ENCODE measurements at places on chromosomes 7 and 10.

DNA sequence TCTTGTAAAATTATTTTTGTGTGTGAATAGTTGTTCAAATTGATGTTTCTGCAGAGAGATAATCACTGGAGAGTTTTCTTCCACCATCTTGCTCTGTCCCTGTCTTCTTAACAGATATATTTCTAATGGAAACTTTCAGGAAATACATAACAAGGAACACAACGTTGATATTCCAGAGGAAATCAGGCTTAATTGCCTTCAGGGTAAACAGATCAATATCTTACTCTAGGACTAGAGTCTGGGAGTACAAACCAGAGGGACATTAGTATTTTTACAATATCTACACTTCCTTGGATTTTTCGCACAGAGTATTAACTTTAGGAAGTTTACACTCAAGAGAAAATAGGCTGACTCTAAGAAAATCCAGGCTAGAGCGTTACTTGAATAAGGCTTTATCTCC is 159.1 kb downstream of the PFKFB3 start:
- DNase-seq = no peak

GRCh38 chr10:58625070-58625469 is 112.4 kb downstream of the BICC1 start:
- peak; percentile 90 for DNase-seq

- no peak for DNase-seq
These were observed 33.8 kb upstream of the SFMBT2 start for GRCh38 chr10:7444551-7445121.

DNA sequence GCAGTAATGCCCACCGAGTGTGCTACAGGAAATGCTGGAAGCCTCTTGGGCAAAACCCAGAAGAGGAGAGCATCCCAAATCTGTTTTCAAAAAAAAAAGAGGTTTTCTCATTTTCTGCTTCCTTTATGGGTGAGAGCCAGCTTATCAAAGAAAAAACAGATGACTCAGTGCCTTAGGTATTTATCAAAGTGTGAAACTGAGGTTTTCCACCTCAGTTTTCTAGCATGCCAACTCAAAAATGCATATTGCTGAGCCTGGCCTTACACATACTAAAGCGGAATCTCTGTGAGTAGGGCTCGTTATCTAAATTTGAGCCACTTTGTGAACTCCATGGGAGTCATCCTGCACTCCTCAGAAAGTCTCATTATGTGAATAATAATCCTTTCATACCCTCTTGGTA is 705.1 kb downstream of the SUGCT start:
- DNase-seq = no peak

- no peak for DNase-seq
These were observed 102.1 kb upstream of the ANLN start for GRCh38 chr7:36287371-36288241.

DNA sequence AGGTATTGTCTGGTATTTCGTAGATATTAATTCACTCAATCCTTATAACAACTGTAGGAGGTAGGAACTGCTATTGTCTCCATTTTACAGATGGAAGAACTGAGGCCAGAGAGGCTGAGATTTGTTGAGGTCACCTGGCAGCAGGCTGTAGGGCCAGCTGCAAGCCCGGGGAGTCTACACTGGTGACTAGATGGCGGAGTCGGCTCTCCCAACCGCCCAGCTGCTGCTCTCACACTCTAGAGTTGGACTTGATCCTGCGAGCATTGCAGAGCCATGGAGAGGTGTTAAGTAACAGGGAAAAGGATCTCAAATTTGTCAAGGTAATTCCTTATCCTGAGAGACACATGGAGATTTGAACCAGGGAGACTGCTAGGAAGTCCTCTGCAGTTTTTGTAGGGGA is 124.1 kb downstream of the CAMK1D start:
- DNase-seq = no peak

DNA sequence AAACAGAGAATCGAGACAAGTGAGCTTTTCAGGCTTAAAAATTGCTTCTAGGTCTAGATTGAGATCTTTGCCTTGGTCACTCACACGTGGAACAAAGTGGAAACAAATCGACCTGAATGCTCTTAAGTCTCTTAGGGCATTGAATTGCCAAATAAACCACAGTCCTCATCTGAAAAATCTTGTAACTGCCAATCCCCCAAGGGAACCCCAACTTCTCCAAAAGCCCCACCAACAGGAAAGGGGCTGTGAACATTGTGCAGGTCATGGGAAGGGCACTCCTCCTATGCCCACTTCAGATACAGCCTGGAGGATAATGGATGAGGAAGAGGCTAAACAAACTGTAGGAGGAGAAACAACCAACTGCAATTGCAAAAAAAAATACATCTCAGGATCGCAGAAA is 91.3 kb downstream of the DGKI start:
- no peak for DNase-seq

DNA sequence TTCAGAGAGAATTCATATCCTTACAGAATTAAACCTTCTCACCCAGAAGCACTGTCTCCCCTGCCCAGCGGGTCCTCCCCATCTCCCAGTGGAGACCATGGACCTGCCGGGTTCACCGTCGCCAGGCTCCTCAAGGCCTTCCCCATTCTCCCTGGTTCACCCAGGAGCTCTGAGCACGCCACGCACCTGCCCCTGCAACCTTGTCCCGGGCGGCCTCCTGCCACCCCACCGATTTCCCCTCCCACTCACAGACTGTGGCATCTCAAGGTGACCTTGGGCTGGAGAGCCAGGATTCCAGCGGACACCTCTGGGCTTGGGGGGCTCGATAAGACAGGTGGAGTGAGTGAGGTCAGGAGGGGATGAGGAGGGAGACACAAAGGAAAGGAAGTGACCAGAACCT is 135.3 kb downstream of the PTPRN2 start:
- DNase-seq = no peak

DNA sequence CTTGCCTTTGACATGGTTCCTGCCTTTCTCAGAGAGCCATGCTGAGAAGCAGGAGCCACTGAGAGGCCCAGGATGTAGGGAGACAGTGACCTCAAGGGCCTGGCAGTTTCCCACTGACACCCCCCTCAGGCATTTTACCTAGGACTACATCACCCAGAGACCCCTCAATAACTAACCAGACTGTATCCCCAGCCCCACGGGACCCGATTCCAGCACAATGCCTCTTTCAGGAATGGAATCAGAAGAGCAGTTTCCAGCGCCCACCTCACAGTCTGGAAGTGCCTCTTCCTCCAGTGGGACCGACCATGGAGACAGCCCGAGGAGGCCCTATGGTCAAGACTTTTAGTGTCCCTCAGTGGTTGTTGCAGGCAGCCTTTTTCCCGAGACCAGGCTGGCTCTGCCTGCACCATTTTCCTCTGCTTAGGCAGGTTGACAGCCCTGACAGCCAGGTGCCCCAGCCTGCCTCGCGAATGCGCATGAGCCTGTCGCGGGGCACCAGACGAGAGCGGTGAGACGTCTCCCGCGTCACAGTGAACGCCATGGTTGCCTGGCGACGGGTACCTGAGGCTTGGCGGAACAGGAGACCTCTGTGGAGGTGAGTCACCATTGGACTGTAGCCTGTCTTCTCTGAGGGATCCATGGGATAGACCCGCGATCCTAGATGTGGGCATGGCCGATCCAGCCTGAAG is 28.4 kb upstream of the ZNF273 start:
- no peak for DNase-seq

GRCh38 chr10:13120786-13121499 is 21.0 kb downstream of the OPTN start:
- peak; percentile 22 for DNase-seq

GRCh38 chr7:100102950-100103840 is 1.8 kb downstream of the AP4M1 start:
- peak; percentile 55 for DNase-seq

GRCh38 chr7:4030346-4030950 is 651.6 kb upstream of the FOXK1 start:
- DNase-seq = no peak

- no peak for DNase-seq
These were observed 36.0 kb upstream of the SLC26A3 start for GRCh38 chr7:107838816-107839565.

DNA sequence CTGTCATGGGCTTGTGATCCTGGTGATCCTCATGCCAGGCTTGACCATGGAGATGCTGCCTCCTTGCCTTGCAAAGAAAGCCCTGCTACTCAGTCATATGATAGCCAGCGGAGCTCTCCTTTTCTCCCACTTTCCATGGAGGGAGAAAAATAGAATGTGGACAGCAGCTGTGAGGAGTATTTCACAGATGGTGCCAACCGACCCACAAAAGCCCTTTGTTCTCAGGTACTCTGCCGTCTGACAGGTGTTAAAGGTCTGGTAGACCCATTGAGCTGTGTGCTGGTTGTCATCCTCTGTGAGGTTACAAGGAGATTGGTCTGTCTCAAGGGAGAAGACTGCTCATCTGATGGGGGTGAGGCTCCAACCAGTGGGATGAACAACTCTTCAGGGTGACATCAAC is 29.5 kb upstream of the COBL start:
- DNase-seq = no peak

DNA sequence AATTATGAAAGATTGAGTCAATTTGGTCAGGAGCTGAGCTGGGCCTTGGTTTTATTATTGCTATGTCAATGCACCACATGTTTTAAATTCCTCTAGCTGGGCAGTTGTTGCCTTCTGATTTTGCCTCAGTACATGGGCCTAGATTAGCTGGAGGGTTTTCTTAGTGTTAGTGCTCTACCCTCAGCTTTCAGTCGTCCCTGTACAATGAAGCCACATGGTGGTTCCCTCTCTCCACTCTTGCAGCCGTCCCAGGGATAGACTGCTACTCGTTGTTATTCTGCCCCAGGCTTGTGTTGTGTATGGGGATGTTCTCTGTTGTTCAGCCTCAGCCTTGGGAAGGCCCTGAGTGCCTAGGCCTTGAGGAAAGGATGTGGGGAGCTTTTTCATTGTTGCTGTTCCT is 37.0 kb downstream of the NHLRC2 start:
- DNase-seq = no peak
